Skeletal muscle cell (primary cell): ENCODE measurements at places on chromosomes 3 and 15.

DNA sequence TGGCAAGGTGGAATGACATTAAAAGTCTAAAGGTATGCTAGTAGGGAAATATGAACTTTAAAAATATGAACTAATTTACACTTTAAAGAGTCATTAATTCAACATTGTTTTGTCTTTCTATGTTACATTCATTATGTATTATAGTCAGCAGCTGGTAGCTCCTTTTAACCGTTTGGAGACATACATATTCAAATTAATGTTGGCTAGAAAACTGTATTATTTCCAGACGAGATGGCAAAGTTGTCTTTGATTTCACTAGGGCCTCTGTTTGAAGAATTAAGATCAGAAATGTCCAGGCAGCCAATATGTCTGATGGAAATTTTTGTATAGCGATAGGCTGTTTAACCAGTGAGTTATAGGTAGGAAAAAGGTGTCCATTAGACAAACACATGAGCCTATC, 817.6 kb downstream of the GRM7 start:
- DNase-seq, result no peak

DNA sequence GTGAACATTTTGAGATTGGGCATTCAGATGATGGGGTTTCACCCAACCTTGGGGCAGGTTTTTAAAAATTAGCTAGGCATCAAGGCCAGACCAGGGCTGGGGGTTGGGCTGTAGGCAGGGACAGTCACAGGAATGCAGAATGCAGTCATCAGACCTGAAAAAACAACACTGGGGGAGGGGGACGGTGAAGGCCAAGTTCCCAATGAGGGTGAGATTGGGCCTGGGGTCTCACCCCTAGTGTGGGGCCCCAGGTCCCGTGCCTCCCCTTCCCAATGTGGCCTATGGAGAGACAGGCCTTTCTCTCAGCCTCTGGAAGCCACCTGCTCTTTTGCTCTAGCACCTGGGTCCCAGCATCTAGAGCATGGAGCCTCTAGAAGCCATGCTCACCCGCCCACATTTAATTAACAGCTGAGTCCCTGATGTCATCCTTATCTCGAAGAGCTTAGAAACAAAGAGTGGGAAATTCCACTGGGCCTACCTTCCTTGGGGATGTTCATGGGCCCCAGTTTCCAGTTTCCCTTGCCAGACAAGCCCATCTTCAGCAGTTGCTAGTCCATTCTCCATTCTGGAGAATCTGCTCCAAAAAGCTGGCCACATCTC, 6.1 kb downstream of the RHO start:
- no peak for DNase-seq

DNA sequence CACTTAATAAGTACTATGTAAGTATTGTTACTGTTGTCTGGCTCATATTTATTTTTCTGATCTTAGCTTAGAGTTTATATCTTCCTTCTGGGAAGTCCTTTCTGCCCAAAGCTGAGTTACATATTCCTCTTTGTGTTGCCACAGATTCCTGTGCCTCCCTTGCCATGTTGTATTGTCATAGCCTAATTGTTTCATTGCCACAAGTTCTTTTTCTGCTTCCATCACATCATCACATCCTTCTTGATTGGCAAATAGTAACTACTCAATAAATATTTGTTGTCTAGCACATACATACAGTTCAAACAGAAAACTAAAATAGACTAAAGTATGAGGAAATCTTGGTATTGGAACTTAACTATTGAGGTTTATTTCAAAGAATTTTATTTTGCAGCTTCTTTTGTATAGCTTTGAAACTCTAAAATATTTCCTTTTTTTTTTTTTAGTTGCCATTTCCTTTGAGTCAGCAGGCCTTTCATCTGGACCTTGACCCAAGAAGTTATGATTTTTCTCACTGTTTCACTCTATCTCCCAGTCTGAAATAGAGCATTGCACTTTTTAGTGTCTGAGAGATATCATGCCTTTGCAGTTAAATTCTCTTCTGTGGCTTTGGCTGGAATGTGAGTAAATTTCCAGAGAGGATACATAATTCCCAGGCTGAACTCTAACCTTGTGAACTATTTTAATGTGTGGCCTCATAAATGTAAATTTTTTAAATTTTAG, 98.2 kb downstream of the ZNF609 start:
- no peak for DNase-seq

GRCh38 chr15:98195796-98196195, 235.3 kb downstream of the ARRDC4 start:
- no peak for DNase-seq

DNA sequence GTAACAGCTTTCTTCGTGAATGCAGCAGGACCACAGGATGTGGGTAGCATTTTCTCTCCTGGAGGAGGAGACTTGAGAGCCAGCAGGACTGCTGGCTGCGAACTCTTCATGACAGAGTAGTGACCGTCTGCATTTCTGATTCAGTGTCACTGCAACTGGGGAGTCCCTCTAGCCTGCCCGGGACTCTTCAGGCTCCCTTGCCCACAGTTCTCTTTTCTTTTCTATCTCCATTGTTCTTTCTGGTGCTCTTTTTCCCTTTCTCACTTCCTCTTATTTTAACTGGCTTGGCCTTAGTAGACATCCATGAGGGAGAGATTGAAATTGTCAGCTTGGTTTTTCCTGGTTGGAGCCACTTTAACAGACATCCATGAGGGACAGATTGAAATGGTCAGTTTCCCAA, 49.9 kb upstream of the P2RY1 start:
- DNase-seq, result no peak

DNA sequence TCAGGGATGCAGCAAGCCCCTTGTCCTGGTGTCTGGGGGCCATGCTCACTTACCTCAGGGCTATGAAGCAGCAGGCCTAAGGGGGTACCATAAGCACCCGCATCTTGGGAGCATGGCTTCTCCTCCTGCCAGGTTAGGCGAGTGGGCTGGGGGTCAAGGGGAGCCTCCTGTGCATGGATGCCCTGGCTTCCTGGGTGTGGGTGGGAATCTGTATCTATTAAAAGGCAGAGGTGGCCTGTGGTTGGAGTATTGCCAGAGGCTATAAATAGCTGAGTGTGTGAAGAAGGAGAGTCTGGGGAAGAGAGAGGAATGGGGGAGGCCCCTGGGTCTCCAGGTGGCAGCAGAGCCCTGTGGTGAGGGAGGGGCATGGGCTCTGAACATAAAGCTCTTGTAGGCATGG, 19.5 kb downstream of the ACVR2B start:
- DNase-seq, result no peak
